ENCODE measurements at places on chromosomes 2 and 18.

- H3K27me3 ChIP-seq = no peaks in the 10 kb centered on the region
- H3K36me3 ChIP-seq = no peaks in the 10 kb centered on the region
- H3K27ac ChIP-seq = no peak overlapping the region
- no peak overlapping the region for H3K4me3 ChIP-seq
Measured at GRCh38 chr18:21277578-21277977, 35.5 kb downstream of the GREB1L start.

DNA sequence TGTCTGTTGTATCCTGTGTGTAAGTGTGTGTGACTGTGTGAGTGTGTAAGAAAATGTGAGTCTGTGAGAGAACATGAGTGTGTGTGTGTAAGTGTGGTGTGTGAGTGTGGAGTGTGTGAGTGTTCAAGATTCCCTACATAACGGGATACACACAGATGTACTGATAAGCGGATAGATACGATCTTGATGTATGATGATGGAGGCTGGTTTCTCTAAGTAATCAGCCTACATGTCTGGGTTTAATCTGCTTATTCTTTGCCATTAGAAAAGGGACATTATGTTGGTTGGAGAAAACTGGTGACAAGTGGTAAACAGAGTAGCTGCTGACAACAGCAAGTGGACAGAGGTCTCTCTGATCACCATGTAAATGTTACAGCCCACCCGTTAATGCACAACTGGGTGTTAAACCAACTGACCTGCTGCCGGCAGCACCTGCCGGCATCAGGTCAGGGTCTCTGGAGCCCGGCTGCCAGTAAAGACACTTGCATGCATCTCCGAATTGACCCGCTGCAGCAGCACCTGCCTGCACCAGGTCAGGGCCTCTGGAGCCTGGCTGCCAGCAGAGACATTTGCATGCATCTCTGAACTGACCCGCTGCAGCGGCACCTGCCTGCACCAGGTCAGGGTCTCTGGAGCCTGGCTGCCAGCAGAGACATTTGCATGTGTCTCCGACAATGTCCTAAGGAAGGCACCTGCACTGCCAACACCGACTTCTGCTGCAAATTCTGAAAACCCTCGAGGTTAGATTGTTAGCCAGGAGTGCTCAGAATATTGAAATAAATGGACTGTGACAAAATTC lies 87.5 kb downstream of the MBP start:
- H3K27me3 ChIP-seq = no peaks in the 10 kb centered on the region
- no peak overlapping the region for H3K4me3 ChIP-seq
- no peak for DNase-seq
- peaks cover 11% of the 10 kb centered on the region for H3K4me1 ChIP-seq
- peaks cover 21% of the 10 kb centered on the region for H3K36me3 ChIP-seq

- H3K4me1 ChIP-seq = peaks cover 12% of the 10 kb centered on the region
Measured at GRCh38 chr2:161243312-161243711, 64.9 kb upstream of the PSMD14 start.

- H3K36me3 ChIP-seq = no peaks in the 10 kb centered on the region
Measured at GRCh38 chr2:18503376-18504228, 56.9 kb downstream of the RDH14 start.

- no peak within 1 kb of the TSS for H3K4me3 ChIP-seq
- H3K27me3 ChIP-seq = no peaks in the 10 kb centered on the region
- H3K27ac ChIP-seq = no peak within 1 kb of the TSS
- DNase-seq = no peak
- no peaks in the 10 kb centered on the region for H3K4me1 ChIP-seq
- H3K36me3 ChIP-seq = no peaks in the 10 kb centered on the region
Measured at GRCh38 chr2:54256091-54256694, at the start of gene TSPYL6. Gene TSPYL6, minus strand, starts transcription at chr2:54256229. Its CDS starts 78 bp downstream, at chr2:54256151.

- no peak overlapping the region for H3K27ac ChIP-seq
- H3K4me1 ChIP-seq = peaks cover 11% of the 10 kb centered on the region
- no peak overlapping the region for H3K4me3 ChIP-seq
Measured at GRCh38 chr2:38539086-38539485, 63.6 kb downstream of the HNRNPLL start.

GRCh38 chr2:236157366-236157765 lies 10.8 kb downstream of the GBX2 start:
- no peak overlapping the region for H3K4me3 ChIP-seq
- no peaks in the 10 kb centered on the region for H3K4me1 ChIP-seq
- no peaks in the 10 kb centered on the region for H3K36me3 ChIP-seq

DNA sequence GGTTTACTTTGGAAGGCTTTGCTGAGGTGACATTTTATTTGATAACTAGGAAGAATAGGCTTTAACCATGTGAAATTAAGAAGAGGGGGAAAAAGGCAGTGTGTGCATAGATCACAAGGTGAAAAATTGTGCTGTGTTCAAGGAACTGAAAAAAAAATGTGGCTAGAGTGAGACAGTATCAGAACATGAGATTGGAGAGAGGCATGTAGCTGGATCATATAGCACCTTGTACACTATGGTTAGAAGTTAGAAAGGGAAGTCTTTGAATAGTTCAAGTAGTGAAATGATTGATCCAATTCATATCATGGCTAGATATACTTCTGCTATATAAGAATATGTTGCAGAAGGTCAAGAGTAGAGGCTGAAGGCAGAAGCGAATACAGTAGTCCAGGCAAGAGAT lies 12.3 kb upstream of the TNFRSF11A start:
- no peaks in the 10 kb centered on the region for H3K27me3 ChIP-seq
- no peak for DNase-seq
- H3K4me1 ChIP-seq = no peaks in the 10 kb centered on the region

DNA sequence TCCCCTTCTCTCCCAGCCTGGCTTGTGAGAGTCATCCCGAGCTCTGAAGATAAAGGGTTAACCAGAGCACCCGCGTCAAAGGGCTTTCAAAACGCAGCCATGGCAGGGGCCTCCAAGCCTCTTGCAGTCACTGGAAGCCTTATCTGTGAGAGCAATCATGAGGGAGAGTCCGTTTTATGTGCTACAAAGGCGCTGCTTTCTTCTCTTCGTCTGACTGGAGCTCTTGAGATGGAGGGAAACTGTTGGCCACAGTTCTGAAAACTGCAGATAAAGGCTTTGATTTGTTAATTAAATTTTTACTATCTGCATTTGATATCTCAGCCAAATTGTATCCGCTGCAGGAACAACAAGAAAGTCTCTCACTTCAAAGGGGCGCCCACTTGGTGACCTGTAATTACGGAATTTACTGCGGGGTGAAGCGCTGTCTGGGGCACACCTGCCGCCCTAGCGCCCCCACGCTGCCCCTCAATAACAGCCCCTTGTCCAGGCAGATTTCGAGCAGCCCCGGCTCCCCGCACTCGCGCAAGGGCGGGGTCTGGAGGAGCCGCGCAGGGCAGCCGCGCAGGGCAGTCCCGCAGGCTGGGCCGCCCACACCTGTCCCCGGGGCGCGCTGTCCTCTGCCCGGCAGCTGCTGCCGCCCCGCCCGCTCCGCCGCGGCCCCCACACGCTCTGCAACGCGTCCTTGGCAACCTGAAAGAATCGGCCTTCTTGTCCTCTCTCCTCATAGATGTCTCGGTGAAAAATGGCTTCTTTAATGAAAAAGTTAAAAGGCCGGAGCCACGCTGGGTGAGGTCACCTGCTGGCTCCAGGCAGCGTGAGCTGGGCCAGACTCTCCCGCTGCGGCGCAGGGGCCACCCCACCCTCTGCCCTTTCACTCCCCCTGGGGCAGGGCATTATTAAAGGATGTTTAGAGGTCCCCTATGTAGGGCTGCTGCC lies 217.9 kb downstream of the VAPA start:
- H3K36me3 ChIP-seq = no peaks in the 10 kb centered on the region
- no peak overlapping the region for H3K27ac ChIP-seq
- peaks cover 10% of the 10 kb centered on the region for H3K4me1 ChIP-seq
- no peak overlapping the region for H3K4me3 ChIP-seq
- no peak for DNase-seq
- no peaks in the 10 kb centered on the region for H3K27me3 ChIP-seq

DNA sequence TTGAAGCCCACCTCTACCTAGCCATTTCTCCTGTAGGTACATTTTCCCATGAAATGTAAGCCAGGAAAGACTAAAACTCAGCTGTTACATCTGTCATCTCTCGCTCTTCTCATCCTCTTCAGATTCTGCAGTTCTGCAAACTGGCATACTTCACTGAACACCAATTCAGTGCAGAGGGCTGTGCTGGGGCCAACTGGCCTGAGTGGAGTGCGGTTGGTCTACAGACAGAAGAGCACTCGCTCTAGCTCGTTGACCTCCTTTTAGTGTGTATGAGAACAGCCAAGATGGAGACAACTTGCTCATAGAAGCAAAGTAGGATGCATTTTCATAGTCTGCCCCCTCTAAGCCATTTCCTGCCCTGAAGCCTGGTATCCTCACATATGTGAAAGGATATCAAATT lies 862.6 kb downstream of the BCL11A start:
- H3K4me1 ChIP-seq = no peaks in the 10 kb centered on the region
- no peak overlapping the region for H3K27ac ChIP-seq
- no peak overlapping the region for H3K4me3 ChIP-seq
- no peaks in the 10 kb centered on the region for H3K36me3 ChIP-seq

GRCh38 chr18:11308499-11308898 lies 159.1 kb upstream of the PIEZO2 start:
- no peak overlapping the region for H3K4me3 ChIP-seq
- H3K27ac ChIP-seq = no peak overlapping the region
- H3K4me1 ChIP-seq = no peaks in the 10 kb centered on the region
- no peaks in the 10 kb centered on the region for H3K27me3 ChIP-seq
- no peaks in the 10 kb centered on the region for H3K36me3 ChIP-seq

DNA sequence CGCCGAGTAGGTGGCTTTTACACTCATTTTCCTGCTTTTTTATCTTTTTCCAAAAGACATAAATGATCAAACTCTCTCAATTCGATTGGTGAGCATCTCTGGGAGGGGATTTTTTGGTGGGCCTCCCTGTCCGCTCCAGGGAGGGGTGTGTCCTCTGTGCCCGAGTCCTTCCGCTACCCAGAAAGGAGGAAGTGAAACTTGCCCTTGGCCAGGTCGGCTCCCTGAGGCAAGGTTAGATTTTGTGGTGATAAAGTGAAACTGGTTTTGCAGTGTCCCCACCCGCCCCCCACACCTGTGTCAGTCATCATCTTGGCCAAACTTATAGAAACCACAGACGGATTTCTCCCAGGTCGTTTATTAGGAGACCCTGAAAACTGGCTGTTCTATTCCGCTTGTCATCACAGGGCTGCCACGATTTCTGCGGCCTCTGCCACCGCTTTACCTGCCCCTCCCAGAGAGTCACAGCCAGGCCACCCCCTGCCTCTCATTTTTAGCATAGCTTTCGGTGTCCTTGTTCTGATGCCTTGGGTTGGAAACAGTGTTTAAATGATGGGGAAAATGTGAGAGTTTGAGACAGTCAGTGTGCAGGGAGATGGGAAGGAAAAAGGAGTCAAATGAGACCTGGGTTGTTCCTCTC lies 93.6 kb downstream of the SH3BP4 start:
- H3K4me1 ChIP-seq = peaks cover 38% of the 10 kb centered on the region
- H3K36me3 ChIP-seq = no peaks in the 10 kb centered on the region
- peak; percentile 89 for DNase-seq
- H3K27me3 ChIP-seq = no peaks in the 10 kb centered on the region
- no peak overlapping the region for H3K4me3 ChIP-seq

DNA sequence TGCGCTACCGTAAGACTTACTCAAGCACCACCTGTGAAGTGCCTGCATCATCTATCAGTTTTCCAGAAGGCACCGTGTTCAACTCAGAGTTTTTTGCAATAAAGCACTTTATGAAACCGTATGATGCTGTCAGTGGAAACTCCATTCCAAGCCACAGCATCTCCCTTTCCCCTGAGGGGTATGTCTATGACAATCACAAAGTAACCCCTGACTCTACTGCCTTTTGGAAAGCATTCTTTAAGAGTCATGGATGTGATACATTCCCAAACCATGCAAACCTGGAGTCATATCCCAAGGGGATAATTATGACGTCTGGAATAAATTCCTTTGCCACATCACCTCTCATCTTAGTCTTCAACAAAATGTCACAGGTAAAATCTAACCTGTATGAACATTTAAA lies 39.2 kb downstream of the UNC50 start:
- H3K27me3 ChIP-seq = no peaks in the 10 kb centered on the region
- H3K27ac ChIP-seq = no peak overlapping the region
- H3K4me3 ChIP-seq = no peak overlapping the region
- no peak for DNase-seq
- no peaks in the 10 kb centered on the region for H3K36me3 ChIP-seq

- no peaks in the 10 kb centered on the region for H3K27me3 ChIP-seq
- no peak overlapping the region for H3K4me3 ChIP-seq
- DNase-seq = no peak
- H3K27ac ChIP-seq = no peak overlapping the region
- H3K4me1 ChIP-seq = no peaks in the 10 kb centered on the region
Measured at GRCh38 chr2:180411661-180412060, 404.6 kb upstream of the CWC22 start.

DNA sequence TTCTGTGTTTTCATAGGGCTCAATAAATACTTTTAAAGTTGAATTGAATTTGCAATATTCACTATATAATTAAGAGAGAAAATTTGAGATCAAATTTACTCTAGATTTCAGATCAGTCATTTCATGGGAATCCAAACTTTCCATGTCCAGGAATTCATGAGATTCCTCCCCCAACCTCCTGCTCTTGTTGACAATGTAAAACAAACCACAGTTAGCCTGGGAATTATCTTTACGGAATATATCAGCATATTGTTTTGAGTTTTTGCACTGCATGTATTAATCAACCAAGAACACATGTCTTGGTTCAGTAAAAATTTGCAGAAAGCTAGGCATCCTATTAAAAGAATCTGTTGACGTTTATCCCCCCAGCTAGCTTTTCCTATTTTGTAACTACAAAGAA lies 42.3 kb downstream of the CYP1B1 start:
- H3K4me1 ChIP-seq = peaks cover 13% of the 10 kb centered on the region
- no peaks in the 10 kb centered on the region for H3K36me3 ChIP-seq
- DNase-seq = no peak
- no peak overlapping the region for H3K4me3 ChIP-seq

GRCh38 chr18:75538727-75539126 lies 111.2 kb upstream of the SMIM21 start:
- no peak overlapping the region for H3K27ac ChIP-seq
- H3K4me3 ChIP-seq = no peak overlapping the region
- H3K27me3 ChIP-seq = no peaks in the 10 kb centered on the region

DNA sequence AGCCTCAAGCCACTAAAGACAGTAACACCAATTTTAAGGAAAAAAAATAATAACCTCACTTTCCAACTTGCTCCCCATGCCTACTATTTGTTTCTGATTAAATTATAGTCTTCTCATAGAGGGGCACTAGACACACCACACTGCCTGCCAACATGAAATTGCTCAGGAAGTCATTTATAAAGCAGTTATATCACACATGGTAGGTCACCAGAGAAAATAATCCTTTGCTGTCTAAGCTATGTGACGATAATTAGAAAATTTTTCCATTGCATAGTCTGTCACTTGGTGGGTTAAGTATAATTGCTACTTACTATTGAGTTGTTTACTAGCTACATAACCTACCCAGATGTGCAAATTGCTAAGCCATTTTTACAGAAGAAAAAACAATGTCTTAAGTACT lies 85.2 kb downstream of the INO80D start:
- H3K36me3 ChIP-seq = peaks cover 73% of the 10 kb centered on the region
- no peaks in the 10 kb centered on the region for H3K27me3 ChIP-seq
- H3K27ac ChIP-seq = no peak overlapping the region
